Erythroblast (primary cell): ENCODE measurements at places on chromosomes 7 and 10.

DNA sequence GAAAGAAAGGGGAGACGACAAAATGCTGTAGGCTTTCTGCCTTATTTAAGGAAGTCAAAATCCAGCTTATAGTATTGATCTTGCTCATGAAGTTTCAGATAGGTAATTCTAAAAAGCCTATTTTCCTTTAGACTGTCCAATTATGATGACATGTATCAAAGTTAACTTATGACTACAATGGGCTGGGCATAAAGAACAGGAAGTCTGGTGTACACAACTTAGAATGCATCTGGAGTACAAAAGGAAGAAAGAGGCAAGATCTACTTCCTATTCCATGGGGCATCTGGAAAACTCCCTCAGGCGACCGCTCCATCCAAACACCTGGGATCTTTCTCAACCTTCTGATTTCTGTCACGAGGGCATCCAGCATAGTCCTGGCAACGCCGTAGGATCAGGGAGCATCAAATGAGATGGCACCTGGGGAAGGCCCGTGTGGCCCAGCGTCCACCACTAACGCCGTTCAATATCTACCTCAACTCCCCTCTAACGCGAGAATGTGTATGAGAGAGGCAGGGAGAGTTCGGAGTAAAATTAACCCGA, 512 bp downstream of the FAM24B start:
- no peak for DNase-seq

DNA sequence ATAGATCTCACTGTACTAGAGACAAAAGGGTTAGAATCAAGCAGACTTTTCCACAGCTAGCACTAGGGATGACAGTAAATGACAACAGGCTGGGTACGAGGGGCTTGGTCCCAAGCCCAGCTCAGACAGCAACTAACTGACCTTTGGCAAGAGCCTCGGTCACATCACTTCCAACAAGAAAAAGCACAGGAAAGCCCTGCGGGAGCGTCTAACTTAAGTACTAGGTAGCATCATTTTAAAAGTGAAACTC, 22.8 kb downstream of the CALML3 start:
- no peak for DNase-seq

GRCh38 chr7:142440906-142441411, 183.1 kb upstream of the PRSS58 start:
- DNase-seq: no peak

GRCh38 chr10:72487521-72487920, 132.8 kb upstream of the DNAJB12 start:
- DNase-seq: no peak

GRCh38 chr10:86113983-86114382, 252.6 kb downstream of the GRID1 start:
- no peak for DNase-seq

- DNase-seq: no peak
Observed at GRCh38 chr7:79495544-79496272, 42.2 kb upstream of the MAGI2 start.

GRCh38 chr7:115971506-115971905, 59.1 kb downstream of the TFEC start:
- no peak for DNase-seq

DNA sequence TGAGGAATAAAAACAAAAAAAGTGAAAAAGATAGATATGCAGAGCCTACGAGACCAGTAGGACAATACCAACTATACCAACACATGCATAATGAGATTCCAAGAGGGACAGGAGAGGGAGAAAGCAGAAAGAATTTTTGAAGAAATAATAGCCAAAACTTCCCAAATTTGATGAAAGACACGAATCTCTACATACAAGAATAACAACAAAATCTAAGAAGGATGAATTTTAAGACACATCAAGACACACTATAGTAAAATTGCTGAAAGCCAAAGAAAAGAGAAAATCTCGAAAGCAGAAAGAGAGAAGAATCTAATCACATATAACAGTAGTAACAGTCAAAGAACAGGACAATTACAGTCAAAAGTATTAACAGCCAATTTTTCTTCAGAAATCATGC, 7.5 kb upstream of the MAT1A start:
- no peak for DNase-seq

GRCh38 chr10:35896001-35896400, 253.9 kb upstream of the FZD8 start:
- no peak for DNase-seq
